Keratinocyte (primary cell): ENCODE measurements at places on chromosomes 12 and 14.
A peak's percentile ranks its signal among the peaks of the same experiment; 100 is the strongest.

DNA sequence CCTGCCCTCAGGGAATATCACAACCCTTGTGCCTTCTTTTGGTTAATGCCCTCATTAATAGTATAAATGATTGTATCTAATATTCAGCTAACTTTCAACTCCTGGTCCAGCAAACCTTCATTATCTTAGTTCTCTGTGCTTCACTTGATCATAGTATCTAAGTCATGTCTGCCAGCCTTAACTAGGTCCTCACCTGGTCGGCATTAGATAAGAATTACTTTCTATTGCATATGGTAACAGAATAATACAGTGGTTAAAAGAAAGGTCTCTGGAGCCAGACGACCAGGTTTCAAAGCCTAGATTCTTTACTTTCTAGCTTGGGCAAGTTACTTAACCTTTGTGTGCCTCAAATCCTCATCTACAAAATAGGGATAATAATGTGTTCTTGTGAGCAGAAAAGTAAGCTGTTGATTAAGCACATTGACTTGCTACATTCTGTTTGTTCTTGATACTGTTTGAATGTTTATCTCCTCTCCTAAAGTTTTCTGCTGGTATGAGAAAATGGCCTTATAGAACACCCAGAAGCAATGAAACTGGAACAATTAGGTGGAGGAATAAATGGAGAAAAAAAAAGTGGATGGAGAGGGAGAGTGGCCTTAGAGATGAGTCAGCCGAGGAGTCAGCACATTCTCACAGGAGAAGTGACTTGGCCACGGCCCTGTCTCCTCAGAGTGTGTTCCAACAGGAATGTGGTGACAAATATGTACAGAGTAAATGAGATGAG, 176.1 kb downstream of the SLC25A21 start:
- no peak for DNase-seq

DNA sequence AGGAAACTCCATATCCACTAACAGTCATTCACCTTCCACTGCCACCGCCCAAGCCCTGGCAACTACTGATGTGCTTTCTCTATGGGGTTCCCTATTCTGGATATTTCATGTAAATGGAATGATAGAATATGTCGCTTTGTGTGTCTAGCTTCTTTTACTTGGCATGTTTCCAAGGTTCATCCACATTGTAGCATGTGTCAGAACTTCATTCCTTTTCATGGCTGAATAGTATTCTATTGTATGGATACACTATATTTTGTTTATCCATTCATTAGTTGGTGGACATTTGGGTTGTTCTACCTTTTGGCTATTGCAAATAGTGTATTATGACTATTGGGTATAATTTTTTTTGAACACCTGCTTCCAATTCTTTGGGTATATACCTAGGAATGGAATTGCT, 8.6 kb downstream of the POU6F1 start:
- DNase-seq = no peak

DNA sequence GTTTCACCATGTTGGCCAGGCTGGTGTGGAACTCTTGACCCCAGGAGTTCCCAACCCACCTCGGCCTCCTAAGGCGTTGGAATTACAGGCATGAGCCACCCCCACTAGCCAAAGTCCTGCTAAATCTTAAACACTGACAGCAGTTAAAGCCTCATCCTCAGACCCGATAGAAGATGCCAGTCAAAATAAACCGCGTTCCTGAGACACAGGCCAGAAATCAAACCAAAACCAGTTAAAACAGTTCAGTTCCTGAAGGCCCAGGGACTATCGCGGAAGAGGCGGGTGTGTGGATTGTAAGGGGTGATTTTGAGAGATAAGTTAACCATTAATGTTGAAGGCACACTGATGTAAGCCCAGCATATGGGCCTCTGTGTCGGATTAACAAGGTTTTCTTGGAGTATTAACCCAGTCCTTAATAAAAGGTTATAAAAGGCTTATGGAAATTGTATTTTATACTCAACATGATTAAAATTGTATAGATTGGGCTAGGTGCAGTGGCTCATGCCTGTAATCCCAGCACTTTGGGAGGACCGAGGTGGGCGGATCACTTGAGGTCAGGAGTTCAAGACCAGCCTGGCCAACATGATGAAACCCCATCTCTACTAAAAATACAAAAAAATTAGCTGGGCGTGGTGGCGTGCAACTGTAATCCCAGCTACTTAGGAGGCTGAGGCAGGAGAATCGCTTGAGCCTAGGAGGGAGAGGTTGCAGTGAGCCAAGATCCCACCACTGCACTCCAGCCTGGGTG, 18.7 kb upstream of the CDCA4 start:
- DNase-seq = no peak

GRCh38 chr12:23909551-23909950, 39.9 kb downstream of the SOX5 start:
- DNase-seq = no peak

GRCh38 chr12:58847901-58848600, 72.3 kb downstream of the LRIG3 start:
- DNase-seq = peak; percentile 11

- no peak for DNase-seq
Observed at GRCh38 chr14:52018970-52019369, 29.6 kb downstream of the RTRAF start.

DNA sequence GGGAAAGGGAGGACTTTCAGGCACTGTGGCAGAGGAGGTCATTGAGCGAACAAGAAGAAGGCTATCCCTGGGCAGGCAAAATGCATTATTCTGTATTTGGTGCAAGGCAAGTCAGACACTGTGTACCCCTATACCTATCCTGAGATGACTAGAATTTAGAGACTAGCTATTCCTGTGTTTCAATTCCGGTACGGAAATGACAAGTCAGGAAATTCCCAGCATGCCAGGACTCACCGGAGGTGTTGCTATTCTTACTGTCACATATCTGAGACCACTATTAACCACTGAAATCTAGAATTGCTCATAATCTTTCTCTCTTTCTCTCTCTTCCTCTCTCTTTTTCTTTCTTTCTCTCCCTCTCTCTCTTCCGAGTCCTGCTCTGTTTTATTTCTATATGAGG, 297.1 kb downstream of the PDZRN4 start:
- no peak for DNase-seq

DNA sequence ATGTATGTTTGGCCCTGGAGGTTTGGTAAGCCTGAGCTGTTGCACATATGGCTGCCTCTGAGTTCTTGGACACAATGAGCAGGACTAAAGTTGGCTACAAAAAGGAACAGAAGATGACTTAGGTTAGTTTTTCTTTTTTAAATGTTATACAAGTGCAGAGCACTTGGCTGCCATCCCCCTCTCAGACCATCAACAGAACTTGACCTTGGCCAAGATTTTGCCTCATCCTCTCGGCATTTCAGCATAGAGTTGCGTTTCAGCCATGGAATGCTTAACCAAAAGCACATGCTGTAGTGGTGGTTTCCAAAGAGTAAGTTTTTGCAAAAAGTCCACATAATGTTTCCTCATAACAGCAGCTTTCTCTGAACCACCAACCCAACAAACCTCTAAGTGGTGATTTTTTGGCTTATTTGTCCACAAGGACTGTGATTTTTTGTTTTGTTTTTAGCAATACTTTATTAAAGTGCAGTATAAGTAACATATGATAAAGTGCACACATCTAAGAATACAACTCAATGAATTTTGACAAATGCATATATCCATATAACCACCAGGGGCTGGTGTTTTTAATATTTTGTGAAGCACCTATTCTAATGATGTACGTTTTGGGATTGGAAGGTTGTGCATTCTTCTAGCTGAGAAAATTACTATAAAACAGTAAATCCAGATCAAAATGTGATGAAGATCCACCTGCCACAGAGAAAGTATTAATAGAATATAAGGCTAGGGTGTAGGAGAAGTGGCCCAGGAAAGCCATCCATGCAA, 12.1 kb upstream of the GALNT16 start:
- no peak for DNase-seq

GRCh38 chr12:115160271-115161128, 476.5 kb upstream of the TBX3 start:
- no peak for DNase-seq

- DNase-seq = no peak
Observed at GRCh38 chr14:60964904-60965303, 16.0 kb downstream of the TRMT5 start.

DNA sequence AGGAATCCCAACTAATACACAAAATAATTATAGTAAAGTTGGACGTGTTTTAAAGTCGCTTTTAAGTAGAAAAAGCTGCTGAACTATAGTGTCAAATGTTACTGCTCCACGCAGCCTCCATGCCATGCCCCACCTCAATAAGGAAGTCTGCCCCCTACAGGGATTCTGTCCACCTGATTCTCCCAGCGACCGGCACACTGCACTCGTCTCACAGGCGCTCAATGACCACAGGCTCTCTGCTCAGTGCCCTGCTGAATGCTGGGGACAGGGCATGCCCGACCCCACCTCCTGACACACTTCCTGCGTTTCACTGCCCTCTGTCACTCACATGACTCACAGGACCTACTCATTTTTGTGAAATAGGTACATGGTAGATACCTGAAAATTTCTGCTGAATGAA, 48.9 kb downstream of the BDKRB1 start:
- DNase-seq = no peak

DNA sequence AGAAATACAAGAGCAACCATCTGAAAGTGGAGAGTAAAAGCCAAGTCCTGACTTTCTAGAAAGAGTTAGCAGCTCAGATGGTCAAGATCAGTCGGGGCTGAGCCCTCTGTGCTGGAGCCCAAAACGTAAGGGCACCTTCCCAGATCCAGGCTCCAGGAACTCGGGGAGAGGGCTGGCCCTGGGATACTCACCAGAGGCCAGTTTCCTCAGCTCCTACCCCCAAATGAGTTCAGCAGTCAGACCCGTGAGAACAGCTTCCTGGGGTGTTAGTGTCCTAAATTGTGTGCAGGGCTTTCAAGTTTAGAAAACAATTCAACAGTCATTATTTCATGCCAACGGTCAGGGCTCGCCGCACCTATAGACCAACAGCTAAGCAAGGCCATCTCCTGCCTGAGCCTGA, 147.6 kb upstream of the FKBP4 start:
- DNase-seq = no peak

DNA sequence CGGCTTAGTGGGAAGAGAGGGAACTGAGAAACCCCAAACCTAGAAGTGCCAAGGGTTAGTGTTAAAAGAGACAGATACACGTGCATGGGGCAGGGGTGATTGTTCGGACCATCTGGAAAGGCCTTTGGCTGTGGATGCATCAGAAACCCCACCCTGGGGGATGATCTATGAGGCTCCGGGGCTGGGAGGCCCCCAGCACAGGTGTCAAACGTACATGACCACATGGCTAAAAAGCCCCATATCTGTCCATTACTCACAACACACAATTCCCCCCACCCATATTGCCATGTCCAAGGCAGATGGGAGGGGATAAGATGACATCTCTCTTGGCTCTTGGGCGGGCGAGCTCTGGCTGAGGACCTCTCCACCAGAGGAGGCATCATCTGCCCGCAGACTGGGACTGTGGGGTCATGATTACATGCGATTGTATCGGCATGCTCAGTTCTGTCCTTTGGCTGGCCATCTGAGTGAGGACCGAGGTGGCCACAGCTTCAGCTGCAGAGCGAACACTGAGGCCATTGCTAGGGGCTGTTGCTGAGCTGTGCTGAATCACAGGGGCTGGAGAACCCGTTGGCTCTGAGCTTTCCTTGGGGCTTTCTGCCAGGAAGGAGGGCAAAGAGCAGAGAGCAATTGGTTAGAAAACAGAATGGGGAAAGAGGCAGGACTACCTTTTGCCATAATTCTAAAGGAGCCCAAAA, 9.6 kb upstream of the NPFF start:
- no peak for DNase-seq

GRCh38 chr12:100185361-100185894, 15.2 kb upstream of the ACTR6 start:
- no peak for DNase-seq

GRCh38 chr12:72075401-72075800, 136.8 kb downstream of the TPH2 start:
- DNase-seq = no peak
